H9 (cell line): ENCODE measurements at places on chromosomes 2 and 18.

GRCh38 chr2:193549661-193550060 is 1354.9 kb upstream of the TMEFF2 start:
- no peak for DNase-seq

- no peak for DNase-seq
Measured at GRCh38 chr2:1676913-1677820, 67.1 kb downstream of the PXDN start.

GRCh38 chr2:109066501-109066900 is 62.5 kb upstream of the SH3RF3 start:
- no peak for DNase-seq

DNA sequence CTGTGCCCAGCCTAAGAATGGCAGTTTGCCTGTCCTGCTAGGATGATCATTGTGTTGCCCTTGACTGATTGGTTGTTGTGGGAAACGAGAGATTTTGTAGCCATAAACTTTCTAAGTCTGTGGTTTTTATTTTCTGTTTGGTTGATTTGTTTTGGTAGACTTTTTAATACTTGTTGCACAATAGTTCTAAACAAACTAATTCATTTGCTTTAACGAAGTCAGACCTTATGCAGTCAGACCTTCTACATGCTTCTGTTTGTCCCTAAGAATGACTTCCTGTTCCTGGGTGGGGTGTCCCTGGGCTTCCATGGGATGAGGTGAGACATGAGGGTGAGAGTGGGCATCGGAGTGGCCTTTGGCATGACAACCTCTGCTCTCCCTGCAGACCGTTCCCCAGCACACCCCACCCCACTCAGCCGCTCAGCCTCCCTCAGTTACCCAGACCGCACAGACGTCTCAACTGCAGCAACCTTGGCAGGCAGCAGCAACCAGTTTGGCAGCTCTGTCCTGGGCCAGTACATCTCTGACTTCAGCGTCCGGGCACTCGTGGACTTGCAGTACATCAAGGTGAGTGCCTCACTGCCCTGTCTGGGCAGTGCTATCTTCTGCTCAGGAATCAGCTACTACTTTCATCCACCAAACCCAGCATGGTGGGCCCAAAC is 7.8 kb upstream of the CNNM3 start:
- no peak for DNase-seq

GRCh38 chr2:189109921-189110397 is 69.6 kb downstream of the COL5A2 start:
- DNase-seq, result no peak

DNA sequence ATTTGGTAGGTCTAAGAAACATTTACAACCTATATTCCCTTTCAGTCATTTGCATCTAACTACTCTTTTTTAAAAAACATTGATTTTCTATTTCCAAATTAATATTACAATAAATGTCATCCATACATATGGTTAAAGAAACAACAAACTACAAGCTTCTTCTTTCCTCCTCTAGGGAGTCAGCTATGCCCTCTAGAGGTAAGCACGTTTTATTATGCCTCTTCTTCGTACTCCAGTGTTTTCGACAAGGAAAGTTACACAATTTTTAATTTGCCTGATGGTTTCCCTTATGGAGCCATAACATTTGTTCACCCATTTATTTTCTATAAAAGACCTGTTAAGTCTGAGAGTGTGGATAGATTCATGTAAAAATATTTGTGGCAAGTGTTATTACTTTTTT is 183.4 kb upstream of the CDH7 start:
- no peak for DNase-seq

DNA sequence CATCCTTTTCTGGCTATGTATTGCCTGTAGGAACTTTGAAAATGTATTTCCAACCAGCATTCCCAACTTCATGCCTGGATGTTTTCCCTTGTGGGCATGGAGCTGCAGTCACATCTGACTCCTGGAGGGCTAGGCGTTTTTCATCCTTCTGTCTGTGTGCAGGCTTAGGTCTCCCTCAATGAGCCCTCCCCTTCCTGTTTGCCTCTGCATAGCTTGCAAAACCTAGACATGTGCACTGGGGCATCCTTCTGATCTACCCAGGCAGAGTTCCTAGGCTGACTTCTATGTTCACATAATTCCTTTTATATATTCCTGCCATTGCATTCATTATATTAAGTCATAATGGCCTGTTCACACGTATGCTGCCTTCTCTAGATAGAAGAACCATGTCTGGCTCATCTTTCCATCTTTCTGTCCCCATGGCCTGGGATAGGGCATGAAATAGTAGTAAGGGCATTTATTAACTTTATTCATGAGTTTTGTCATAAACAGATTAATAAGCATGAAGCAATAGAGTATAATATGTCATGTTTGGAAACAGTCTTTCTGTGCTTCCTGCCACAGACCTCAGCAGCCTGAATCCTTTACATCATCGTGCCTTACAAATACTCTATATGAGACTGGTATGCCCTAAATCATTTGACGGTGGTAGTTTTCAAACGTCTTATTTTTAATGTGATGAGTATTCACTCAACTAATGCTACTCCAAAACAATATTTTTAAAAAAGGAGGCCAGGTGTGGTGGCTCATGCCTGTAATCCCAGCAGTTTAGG is 195.6 kb downstream of the TGIF1 start:
- DNase-seq, result no peak

- no peak for DNase-seq
Measured at GRCh38 chr2:97812931-97813330, 99.6 kb downstream of the ZAP70 start.

GRCh38 chr18:31573051-31573450 is 18.6 kb upstream of the TTR start:
- no peak for DNase-seq

- DNase-seq, result no peak
Measured at GRCh38 chr2:79001285-79001684, 24.2 kb upstream of the REG3G start.

DNA sequence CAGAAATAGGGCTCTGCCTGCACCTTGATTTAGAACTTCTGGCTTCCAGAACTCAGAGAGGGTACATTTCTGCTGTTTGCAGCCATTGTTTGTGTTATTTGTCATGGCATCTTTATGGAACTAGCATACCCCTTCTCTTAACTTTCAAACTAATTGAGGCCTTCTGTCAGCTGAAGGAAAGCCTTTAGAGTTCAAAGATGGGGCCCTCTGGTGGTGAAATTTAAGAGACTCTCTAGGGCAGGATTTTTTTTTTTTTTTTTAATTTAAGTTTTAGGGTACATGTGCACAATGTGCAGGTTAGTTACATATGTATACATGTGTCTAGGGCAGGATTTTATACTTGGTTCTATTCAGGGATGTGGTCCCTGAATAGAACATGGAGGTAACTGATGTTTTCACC is 260.6 kb upstream of the LINC00305 start:
- no peak for DNase-seq

- DNase-seq, result peak; percentile 39
Measured at GRCh38 chr2:212005085-212005671, 533.4 kb downstream of the ERBB4 start.

DNA sequence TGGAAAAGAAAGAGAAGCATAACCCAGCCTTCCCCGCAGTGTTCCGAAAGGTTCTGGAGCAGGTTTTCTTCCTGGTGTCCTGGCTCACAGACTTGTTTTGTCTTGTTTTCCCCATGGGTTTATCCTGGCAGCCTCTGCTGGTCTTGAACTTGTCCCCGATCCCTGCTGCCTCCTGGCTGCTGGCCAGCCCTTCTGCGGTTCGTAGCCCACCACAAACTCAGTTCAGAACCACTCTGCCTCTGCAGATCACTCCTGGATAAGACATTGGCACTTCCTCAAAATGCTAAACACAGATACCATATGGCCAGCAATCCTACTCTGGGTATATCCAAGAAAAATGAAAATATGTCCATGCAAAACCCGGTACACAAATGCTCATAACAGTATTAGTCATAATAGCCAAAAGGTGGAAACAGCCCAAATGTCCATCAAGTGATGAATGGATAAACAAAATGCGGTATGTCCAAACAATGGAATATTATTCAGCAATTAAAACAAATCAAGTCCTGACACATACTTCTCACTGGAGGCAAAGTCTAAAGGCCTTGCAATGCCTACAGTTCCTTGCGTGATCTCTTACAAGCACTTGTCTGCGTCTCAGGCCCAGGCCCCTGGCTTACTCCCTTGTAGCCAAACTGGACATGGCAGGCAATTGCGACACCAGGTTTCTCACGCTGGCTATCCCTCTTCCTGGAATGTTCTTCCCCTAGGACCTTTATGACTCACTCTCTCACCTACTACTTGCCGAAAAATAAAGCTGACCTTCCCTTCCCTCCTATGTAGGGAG is 28.0 kb upstream of the ARHGEF4 start:
- DNase-seq, result no peak

DNA sequence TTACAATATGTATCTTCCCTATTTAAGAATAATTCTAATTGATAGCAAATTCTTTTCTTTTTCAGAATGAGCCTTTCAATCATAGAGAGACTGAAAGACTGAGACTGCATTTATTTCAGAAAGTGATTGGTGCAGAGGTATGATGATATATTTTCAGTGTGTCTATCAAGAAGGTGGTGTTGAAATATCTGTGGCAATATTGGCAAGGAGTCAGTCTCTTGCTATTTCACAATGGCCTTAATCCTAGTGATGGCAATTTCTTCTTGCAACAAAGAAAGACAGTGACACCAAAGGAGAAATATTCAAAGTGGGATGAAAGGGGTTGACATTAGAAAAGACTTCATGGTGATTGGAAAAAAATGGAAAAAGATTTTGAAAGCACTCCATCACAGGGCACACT is 21.7 kb upstream of the ZBTB14 start:
- no peak for DNase-seq

DNA sequence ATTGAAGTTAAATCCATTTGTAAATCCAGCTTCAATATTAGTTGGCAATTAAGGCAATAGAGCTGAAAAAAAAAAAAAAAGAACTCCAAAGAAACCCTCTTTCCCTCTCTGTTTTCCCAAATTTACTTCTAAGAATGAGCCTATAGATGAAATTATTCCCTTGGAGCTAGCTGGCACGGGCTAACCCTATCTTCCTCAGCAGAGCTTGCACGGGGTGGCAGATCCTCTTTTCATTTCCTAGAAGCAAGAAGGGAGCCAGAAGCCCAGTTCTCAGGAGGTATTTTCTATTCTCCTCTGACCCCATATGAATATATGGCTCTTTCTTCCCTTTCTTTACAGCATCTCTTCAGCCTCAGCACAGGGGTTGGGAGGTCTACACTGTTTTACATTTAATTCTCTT is 426.0 kb downstream of the TGIF1 start:
- no peak for DNase-seq

GRCh38 chr2:78979380-78980151 is 45.9 kb upstream of the REG3G start:
- peak; percentile 67 for DNase-seq

- no peak for DNase-seq
Measured at GRCh38 chr2:133985563-133985962, 268.3 kb upstream of the MGAT5 start.

GRCh38 chr2:146123256-146123655 is 1603.3 kb upstream of the ZEB2 start:
- no peak for DNase-seq

GRCh38 chr18:40357536-40357935 is 1597.5 kb upstream of the PIK3C3 start:
- no peak for DNase-seq

DNA sequence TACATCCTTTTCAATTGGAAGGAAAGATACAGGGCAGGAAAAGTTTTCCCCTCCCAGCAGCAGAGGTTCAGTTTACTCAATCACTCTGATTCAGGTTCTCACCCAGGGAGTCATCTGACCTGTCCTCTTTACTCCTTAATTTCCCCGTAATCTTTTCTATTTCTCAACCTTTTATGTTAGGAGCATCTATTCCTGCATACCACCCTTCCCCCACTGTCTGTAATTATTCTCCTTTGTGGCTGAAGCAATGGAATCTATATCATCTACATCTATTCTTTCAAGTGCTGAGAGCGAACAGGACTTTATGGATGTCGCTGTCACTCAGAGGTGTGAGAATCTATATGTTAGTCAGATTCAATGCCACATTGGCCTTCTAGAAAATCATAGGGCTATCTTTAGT is 175.2 kb downstream of the NOL4 start:
- no peak for DNase-seq

DNA sequence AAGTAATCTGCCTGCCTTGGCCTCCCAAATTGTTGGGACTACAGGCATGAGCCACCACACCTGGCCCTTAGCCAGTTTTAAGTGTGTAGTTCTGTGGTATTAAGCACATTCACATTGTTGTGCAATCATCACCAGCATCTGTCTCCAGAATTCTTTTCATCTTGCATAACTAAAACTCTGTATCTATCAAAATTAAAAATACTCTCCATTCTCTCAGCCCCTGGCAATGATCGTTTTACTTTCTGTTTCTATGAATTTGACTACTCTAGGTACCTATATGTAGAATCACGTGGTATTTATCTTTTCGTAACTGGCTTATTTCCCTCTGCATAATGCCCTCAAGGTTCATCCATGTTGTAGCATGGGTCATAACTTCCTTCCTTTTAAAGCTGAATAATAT is 45.5 kb upstream of the CAVIN2 start:
- no peak for DNase-seq

GRCh38 chr18:38025433-38026038 is 459.9 kb upstream of the CELF4 start:
- DNase-seq, result no peak

DNA sequence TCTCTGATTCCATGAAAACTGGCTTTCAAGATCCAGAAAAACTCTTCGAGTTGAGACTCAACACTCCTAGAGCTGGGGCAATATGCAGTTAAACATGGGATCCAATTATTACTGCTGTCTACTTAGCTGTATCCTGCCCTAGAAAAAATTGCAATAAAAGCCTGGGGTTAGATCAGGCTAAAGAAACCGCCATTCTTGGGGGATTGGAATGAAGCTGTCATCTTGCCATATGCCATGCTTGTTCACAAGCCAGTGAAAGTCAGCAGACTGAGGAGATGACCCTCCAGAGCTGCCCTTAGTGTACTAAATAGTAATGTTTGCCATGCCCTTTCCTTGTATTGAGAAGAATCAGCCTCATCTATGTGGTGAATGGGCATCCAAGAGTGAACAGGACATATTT is 30.9 kb upstream of the CYP26B1 start:
- DNase-seq, result no peak

- no peak for DNase-seq
Measured at GRCh38 chr18:24766376-24766775, 305.9 kb downstream of the HRH4 start.

DNA sequence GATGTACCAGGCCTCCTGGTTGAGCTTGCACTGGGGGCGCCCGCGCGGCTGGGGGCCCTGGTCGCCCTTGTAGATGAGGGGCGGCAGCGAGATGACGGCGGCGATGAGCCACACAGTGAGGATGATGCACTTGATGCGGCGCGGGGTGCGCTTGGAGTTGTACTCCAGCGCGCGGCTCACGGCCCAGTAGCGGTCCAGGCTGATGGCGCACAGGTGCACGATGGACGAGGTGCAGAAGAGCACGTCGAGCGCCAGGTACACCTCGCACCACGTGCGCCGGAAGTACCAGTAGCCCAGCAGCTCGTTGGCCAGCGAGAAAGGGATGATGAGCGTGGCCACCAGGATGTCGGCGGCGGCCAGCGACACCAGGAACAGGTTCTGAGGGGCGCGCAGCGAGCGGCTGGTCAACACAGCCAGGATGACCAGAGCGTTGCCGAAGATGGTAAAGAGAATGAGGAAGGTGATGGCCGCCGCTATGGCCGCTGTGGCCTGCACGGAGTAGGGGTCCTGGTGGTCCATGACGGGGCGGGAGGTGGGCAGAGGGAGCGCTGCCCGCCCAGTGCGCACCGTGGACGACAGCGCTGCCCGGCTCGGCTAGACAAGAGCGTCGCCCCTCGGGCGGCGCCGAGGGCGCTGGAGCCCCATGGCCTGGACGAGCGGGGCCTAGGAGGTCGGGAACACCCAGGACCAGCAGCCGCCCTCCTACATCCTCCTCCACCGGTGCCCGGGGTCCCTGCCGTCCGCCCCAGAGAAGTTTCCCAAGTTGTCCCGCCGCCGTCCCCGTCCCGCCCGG is 544 bp downstream of the ADRA2B start:
- DNase-seq, result no peak

- DNase-seq, result peak; percentile 58
Measured at GRCh38 chr18:52341608-52342381, 1.8 kb downstream of the DCC start.
